ENCODE measurements at places on chromosomes 3 and 15. TPM values are rescaled to one million over a fixed set of nuclear protein-coding genes. Genes with fewer than 3 reads are reported as not detected.

DNA sequence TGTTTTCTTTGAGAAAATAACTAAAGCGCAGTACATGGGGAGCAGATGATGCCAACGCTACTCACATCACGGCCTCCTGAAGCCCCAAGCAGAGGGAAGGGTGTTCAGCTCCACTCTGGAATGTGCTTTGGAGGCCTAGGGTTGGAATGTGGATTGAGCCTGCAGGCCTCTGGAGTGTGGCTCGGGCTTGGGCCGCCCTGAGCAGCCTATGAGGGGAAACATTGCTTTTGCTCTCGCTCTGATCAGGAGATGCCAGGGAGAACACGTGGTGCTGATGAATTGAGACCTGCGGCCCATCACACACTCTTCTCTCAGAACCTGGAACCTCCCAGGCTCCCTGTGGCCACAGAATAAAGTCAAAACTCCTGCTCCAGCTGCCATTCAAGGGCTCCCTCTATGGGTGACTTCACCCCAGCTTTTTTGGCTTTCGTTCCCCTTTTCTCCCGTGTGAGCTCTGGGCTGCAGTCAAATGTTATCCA lies 23.3 kb downstream of the CCDC13 start:
- DNase-seq: no peak

ZIC4 gene
- total RNA-seq: not detected

EAF2 gene
- total RNA-seq: 13.4 TPM

- no peak for DNase-seq
Measured at GRCh38 chr3:89042236-89042835, 65.1 kb upstream of the EPHA3 start.

GRCh38 chr3:25349095-25349494 lies 79.0 kb upstream of the RARB start:
- DNase-seq: no peak
